ENCODE measurements at places on chromosomes 5 and 9.

DNA sequence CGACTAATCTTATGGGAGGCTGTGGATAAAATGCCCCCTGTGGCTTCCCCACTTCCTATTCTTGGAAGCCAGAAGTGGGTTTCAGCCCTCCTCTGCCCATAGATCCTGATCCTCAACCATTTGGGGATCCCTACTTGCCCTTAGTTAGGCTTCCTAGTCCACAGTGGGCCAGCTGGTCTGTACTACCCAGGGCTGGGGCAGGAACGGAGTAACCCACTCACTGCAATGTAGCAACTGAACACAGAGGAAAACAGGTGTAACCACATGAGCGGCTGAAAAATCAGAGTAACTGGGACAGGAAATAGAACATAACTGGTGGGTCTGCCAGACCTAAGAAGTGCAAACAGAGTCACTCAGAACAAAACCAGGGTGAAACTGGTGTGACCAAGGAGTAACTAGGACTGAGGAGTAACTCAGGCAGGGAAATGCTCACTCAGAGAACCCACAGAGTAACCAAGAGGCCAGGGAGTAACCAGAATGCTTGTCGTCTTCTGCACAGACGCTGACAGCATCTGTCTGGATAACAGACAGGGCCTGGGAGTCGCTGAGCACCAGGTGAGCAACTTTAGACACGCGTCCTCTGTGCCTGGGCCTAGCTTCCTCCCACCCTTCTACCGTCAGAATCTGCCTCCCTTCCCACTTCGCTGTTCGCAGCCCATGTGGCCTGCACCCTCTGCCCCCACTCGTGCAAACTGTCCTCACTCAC is 1.0 kb downstream of the AQP3 start:
- DNase-seq, result no peak

- no peak for DNase-seq
These were observed 2.9 kb downstream of the BARX1 start for GRCh38 chr9:93952119-93952783.

GRCh38 chr9:91378695-91379127 is 17.0 kb upstream of the AUH start:
- DNase-seq, result no peak

- DNase-seq, result no peak
These were observed 35.0 kb upstream of the EGFL7 start for GRCh38 chr9:136627703-136628102.

DNA sequence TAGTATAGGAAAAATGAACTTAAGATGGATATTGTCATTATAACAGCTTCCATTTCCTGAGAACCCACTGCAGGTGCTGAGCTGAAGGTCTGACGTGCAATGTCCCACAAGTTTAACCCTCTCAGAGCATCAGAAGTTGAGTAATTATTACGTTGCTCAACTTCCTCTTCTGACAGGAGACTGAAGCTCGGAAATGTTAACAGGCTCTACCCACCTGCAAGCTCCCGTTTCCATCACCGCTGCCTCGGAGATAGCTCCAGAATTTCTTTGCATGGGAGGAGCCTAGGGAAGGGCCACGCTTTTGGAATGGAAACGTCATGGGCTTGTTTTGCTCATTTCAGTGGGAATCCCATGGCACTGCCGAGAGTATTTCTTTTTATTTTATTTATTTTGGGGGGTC is 1.0 kb upstream of the NTMT1 start:
- DNase-seq, result no peak

DNA sequence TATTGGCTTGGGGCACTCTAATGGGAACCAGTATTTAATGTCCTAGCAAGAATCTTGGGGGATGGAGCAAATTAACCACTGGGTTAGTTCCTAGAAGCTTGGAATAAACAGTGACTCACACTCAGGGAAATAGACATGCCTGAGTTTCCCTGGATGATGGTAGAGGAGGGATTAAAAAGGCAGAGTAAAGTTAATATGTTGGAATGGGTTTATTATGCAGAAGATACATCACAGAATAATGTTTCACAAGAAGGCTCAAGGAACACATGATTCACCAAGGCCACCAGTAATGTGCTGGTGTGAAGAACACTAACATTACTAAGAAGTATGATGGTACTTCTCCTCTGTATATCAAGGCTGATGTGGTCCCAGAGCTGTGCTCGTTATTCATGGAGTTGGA is 752.9 kb upstream of the SEMA6A start:
- DNase-seq, result no peak

- no peak for DNase-seq
These were observed 2.7 kb downstream of the RGMB start for GRCh38 chr5:98776066-98776705.

DNA sequence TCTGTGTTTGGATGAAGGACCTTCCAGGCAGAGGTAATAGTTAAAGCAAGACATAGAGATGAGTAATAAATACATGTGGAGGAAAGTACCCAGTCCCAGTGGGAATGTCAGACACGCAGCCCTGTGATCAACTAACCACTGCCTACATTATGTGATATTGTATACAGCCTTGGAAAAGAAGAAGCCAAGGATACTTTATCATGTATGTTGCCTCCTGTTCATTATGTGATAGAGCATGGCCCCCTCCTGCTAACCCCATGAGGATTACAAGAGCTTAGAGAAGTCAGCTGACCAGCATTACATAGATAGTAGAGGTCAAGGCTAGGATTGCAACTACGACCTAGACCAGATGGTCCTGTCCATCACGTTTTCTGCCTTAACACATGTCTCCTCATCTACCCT is 497.0 kb upstream of the TNC start:
- DNase-seq, result peak; percentile 18

DNA sequence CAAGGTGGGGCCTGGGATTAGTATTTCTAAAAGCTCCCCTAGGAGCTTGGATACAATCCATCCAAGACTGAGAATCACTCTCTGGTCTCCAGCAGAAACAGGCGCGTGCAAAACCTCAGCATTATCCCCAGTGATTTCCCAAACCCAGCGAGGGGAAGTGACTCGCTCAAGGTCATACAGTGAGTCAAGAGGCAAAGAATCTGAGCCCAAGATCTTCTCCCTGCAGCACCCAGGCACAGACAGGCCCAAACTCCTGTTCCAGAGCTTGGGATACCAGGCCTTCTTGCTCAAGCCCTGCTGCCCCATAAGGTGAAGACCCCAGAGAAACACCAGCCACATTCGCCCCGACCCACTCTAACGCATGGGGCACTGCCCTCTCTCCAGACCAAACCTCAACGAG is 33.2 kb downstream of the SHB start:
- peak; percentile 61 for DNase-seq

DNA sequence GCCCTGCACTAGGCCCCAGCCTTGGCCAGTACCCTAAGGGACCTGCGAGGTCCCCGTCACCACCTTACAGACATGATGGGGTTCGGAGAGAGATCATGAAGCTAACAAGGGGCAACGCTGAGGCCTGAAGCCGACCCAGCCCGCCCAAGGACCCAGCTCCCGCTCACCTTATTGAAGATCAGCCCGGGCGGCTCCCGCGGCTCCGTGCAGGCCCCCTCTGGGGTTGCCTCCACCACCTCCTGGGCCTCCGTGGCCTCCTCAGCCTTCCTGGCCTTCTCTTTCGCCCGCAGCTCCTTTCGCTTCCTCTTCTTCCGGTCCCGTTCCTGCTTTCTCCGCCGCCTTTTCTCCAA is 3.6 kb downstream of the SURF6 start:
- no peak for DNase-seq

DNA sequence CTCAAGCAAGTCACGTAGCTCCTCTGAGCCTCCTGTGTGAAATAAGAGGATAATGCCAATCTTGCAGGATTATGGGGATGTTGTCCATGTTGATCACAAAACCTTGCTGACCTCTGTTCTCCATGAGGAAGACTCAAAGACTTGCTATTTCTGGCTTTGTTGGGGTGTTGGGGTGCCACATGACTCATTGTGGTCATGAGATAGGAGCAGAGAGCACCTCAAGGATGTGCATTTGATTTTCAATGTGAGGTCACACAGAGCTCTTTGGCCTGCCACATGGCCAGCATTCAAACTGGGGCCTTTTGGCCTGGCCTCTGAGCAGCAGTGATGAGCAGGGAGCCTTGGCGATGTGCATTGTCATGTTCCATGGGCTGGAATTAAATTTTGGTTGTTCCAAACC is 380.3 kb downstream of the GADD45G start:
- no peak for DNase-seq

DNA sequence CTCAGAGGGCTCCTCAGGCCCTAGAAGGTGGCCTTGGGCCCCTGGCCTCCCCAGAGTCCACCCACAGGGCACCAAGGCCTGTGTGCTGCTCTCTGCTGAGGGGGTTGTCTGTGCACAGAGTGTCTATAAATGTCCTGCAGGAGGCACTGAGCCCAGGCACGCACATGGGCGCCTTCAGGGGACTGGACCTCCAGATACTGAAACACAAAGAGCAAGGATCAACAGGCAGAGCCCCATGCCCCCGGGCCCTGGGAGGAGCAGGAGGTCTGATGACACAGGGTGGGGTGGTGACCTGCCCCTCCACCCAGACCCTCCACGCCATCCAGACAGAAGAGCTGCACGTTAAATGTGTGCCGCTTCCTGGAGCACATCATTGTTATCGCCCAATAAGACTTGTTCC is 64.6 kb upstream of the SIMC1 start:
- DNase-seq, result no peak

- DNase-seq, result no peak
These were observed 51.2 kb downstream of the ZNF618 start for GRCh38 chr9:113927277-113927676.

DNA sequence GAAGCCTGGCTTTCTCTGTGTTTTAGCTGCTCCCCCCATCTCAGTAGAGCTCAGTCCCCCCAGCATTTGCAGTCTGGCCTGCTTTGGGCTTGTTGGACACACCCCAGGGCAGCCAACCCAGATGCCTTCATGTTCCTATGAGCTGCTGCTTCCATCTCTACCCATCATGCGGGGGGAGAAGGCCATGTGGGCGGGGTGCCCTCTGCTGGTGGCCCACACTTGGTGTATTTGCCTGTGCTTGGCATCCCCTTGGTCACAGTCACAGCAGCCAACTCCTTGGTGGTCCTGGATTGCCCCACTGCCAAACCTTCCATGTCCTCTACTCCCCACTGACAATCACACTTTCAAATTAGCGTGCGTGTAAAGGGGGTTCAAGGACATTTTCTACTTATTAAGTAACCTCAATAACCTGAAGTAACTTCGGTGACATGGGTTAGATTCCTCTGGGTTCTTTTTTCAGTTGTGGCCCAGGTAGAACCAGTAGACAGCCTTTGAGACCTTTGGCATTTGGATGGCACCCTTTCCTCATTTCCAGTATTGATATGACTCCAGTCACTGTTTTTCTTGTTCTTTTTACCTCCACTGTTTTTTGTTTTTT is 42.8 kb downstream of the SNX30 start:
- DNase-seq, result peak; percentile 69

Measured in A549 (cell line).